ENCODE measurements at places on chromosomes 1 and 21.

DNA sequence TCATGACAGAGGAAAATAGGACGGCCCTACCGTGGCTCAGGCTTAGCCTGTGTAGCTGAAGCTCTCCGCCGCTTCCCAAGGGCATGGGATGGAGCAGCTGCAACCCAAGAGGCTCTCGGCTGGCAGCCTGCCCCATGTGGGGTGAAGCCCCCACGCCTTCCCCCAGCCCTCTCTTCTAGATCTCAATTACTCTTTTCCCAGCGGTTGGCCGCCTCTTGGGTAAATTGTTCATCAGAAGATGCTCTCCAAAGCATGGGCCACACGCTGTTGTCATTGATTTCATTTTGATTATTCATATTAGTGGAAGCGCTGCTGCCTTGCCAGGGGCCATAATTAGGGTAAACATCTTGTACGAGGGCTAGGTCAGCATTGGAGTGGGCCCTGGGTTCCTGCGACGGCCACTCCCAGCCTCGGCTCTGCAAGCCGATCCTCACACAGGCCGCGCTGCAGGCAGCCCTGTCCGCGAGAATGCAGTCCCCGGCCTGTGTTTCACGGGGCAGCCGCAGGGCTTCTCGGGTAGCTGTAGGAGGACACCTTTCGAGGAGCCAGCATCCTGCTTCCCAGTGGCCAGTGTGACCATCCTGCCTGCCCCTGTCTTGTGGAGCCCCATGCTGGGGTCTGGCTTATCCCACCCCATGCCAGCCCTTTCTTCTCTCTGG, 114.4 kb upstream of the VAMP3 start:
- no peak for DNase-seq

DNA sequence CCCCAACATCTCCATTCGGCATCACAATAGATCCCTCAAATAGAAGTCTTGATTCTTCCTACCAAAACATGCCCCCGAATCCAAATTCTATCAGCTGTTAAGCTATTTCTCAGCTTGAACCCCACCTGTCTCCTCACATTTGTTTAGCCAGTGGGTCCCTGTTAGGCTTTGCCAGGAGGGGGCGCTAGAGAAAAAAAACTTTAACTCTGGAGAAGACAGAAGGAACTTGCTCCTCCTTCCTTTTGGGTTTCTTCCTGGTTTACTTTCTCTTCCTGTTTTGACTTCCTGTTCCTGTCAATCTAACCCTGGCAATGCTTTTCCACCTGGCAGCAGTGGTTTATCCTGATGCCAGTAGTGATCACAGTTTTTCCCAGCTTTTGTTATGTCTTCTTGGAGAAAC, 95.6 kb upstream of the KCNK1 start:
- no peak for DNase-seq

- no peak for DNase-seq
Measured at GRCh38 chr21:27040738-27041469, 74.0 kb upstream of the ADAMTS5 start.

DNA sequence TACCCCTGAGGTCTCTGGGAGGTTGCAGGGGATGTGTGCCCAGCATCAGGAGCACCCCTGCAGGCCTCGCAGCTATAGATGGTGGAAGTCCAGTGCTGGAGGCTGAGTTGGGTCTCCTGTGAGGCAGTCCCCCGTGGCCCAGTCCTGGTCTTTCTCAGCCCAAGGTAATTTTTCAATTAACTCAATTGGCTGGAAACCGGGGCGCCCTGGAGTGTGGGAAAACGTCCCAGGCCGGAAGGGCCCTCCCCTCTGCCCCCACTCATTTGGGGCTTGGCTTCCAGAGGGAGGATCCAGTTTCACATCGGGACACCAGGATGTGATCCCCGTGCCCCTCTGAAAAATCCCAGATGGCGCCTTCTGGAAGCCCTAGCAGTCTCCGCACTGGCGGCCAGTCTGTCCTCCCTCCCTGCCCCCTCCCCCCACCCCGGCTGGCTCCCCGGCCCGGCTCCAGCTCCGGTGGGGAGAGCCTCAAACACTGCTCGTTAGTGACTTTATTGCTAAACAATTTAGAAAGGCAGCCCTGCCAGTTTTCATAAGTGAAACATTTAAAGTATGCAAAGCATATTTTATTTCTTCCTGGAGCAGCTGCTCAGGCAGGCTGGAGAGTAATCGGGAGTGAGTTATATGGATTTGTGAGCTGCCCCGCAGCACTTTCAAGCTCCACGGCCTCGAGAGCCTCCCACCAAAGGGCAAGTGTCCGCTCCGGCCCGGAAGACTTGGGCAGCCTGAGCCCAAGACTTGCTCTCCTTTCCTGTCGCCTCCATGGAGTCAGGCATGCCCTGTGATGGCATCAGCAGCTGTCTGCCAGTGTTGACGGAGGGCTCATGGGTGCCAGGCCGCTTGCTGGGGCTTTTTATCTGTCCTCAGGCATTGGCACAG, 208.2 kb upstream of the TMEM51 start:
- no peak for DNase-seq

- DNase-seq, result no peak
Measured at GRCh38 chr1:30683699-30684098, 39.7 kb downstream of the MATN1 start.

DNA sequence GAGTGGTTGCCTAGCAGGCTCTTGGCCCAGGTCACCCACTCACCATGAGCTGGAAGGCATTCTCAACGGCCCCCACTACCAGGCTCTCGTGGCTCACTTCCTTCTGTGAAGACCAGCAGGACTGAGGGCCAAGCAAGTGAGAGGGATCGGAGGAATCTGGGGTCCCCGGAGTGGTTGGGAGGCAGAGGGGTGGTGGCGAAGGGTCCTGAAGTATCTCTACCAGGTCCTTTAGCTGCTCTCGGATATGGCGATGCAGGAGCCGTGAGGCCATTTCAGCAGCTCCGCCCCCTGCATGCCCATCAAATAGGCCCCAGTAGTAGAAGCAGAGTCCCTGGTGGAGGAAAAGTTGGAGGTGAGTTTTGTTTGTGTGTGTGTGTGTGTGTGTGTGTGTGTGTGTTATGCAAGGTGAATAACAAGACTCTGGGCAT, 2.4 kb downstream of the PPM1J start:
- DNase-seq, result no peak
